ENCODE measurements at places on chromosomes 2 and 18. TPM values are rescaled to one million over a fixed set of nuclear protein-coding genes. Genes with fewer than 3 reads are reported as not detected.

ASPRV1 gene
- 1.8 TPM for total RNA-seq

MAP4K4 gene
- total RNA-seq, result 18.7 TPM

CFAP65 gene
- not detected for total RNA-seq

COL6A3 gene
- 46.3 TPM for total RNA-seq

MLPH gene
- total RNA-seq, result 0.44 TPM

CCDC68 gene
- total RNA-seq, result 3.7 TPM

MC5R gene
- not detected for total RNA-seq

FOXI3 gene
- total RNA-seq, result not detected

CHRND gene
- not detected for total RNA-seq

DNA sequence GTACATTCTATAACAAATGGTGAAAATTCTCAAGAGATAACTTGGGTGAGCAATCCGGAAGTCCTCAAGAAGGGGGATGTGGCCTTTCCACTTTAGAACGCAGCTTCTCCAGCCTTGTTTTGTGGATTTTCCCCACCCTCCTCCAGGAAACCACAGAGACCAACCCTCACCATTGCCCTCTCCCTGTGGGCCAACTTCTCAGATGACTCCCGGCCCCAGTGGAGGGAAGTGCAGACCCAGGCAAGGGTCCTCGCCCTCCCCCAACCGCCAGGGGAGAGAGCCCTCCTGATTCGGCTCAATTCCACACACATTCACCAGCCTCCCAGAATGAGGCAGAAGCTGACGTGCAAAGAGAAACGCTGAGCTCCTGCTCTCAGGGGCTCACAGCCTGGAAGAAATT is 277.2 kb downstream of the EIPR1 start:
- H3K27ac ChIP-seq, result no peak overlapping the region
- no peak overlapping the region for H3K4me3 ChIP-seq
- H3K27me3 ChIP-seq, result no peaks in the 10 kb centered on the region
- no peaks in the 10 kb centered on the region for H3K4me1 ChIP-seq

- no peaks in the 10 kb centered on the region for H3K36me3 ChIP-seq
- peak overlapping the region; percentile 10 for H3K27ac ChIP-seq
- H3K4me3 ChIP-seq, result no peak overlapping the region
Measured at GRCh38 chr2:196233805-196234475, 62.6 kb upstream of the STK17B start.

DNA sequence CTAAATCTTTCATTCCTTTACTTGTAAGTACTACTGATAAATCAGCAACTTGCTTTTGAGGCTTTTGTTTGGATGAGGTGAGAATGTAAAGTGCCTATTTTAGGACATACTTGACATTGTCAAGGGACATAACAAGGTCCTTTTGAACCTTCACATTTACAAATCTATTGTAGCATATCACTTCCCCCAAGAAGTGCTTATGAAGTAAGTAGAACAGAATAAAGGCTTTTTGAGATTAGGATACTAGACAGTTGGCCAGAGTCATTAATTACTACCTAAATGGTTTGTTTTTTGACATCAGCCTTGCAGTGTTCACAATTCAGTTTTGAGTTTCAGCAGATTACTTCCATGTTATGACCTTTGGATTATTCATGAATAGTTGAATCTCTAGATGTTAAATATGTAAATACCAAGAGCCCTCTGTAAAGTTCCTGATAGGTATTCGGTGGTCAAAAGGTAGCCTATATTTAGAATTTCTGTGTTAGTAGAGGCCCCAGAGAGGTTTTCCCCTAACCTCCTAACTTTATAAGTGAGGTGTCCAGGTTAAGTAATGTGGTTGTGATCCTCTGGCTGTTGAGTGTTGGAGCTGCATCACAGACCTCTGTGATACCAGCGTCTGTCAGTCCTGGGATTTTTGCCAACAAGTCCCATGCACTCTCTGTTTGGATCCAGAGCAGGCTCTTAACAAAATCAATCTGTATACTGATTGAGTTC is 67.2 kb downstream of the LCLAT1 start:
- no peak overlapping the region for H3K27ac ChIP-seq
- no peak overlapping the region for H3K4me3 ChIP-seq
- no peaks in the 10 kb centered on the region for H3K36me3 ChIP-seq
- DNase-seq, result peak; percentile 60

DNA sequence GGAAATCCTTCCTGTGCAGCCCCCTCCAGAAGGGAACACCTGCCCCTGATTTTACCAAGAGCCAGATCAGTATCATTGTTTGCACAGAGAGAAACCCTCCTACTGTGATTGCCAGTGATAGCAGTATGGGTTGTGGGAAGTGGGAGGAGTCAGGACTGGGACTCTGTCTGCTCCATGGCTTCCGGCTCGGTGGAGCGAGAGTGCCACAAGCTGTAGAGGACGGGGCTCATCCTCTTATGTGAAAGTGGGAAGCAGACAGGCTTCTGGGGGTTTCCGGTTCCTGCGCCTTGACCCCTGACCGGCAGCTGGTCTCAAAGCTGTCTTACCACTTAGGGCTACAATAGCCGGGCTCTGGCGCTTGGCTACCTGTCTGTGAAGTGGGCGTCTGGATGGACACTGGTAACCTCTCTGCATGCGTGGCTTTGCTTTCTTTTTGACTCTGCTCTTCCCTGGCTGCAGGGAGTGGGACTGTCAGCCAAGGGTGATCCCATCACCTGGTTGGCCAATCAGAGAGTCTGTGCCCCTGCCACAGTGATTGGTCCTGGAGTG is 79.7 kb downstream of the BCL2L11 start:
- no peaks in the 10 kb centered on the region for H3K36me3 ChIP-seq
- no peaks in the 10 kb centered on the region for H3K4me1 ChIP-seq
- no peak for DNase-seq

GRCh38 chr2:178819992-178820391 is 12.8 kb upstream of the TTN start:
- H3K4me1 ChIP-seq, result no peaks in the 10 kb centered on the region
- H3K4me3 ChIP-seq, result no peak overlapping the region
- no peaks in the 10 kb centered on the region for H3K27me3 ChIP-seq
- DNase-seq, result no peak
- no peak overlapping the region for H3K27ac ChIP-seq

DNA sequence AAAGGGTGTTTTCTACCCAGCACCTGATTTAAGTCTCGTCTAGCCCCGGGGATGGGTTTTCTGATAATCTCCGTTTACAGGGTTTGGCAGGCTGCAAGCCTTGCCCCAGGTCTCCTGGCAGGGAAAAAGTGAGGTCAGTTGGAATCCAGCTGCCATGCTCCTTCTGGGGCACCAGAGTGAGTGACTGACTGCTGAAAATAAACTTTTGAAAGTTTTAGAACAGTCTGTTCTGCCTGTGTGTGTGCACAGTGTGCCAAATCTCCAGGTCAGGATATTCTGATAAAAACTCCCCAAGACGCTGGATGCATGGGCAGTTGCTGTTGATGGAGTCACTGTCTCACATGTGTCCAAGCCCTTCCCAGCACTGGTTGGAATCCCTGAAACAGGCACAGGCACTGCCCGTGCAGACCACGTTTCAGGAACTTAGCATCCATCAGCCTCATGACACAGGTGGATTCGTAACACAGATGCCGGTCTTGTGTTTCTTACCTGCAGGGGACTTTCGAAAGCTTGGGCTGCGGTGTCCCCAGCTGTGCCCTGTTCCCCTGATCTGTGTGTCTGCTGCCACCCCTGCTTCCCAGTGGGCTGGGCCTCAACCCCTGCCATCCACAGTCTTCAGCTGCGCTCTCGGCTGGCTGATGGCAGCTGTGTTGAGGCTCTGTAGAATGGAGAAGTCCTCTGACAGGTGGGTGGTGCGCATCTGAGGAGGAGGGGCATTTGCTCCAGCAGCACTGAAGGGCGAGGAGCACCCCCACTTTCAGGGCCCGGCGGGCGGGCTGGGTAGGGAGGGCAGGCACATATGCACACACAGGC is 65.0 kb downstream of the SH3RF3 start:
- H3K27ac ChIP-seq, result no peak overlapping the region
- no peaks in the 10 kb centered on the region for H3K27me3 ChIP-seq
- peaks cover 35% of the 10 kb centered on the region for H3K4me1 ChIP-seq
- no peaks in the 10 kb centered on the region for H3K36me3 ChIP-seq
- no peak for DNase-seq

DNA sequence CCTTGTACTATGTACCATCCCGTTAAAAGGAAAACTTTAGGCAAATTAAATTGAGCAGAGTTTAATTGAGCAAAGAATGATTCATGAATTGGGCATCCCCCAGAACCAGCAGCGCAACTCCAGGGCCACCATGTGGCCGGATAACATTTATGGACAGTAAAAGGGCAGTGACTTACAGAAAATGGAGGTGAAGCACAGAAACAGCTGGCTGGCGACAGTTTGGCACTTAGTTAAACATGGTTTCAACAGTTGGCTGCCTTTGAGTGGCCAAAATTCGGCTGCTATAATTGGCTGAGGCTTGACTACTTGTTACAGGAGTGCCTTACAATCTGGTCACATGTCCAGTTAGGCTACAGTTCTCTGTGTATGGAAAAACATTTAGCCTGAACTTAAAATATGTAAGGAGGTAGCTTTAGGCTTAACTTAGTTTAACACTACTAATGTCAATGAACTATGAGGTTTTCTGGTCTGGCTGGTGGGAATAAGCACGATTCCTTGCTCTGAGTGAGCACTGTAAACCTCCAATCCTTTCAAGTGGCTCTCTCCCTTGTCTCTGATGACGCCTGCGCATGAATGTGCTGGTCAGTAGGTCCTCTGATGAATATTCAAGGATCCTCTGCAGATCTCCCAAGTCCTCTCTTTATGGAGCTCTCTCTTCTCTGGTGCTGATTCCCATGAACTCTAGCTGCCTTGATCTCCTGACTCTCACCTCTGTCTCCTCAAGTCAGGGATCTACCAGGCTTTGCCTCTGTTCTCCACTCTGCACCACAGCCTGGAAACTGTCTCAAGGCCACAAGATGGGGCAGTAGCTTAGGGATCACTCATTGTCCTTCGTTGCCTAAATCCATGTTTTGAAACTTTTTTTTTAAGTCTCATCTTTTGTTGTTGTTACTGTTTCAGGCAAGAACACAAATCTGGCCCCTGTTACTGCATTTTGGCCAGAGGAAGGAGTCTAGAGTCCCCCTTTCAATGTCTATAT is 24.4 kb upstream of the RAB31 start:
- no peak overlapping the region for H3K27ac ChIP-seq
- H3K4me1 ChIP-seq, result no peaks in the 10 kb centered on the region
- H3K27me3 ChIP-seq, result no peaks in the 10 kb centered on the region
- no peak overlapping the region for H3K4me3 ChIP-seq
- H3K36me3 ChIP-seq, result no peaks in the 10 kb centered on the region

GRCh38 chr2:1730015-1730927 is 14.0 kb downstream of the PXDN start:
- no peak overlapping the region for H3K4me3 ChIP-seq
- H3K27me3 ChIP-seq, result no peaks in the 10 kb centered on the region
- H3K4me1 ChIP-seq, result no peaks in the 10 kb centered on the region
- DNase-seq, result peak; percentile 19
- no peaks in the 10 kb centered on the region for H3K36me3 ChIP-seq

- H3K36me3 ChIP-seq, result no peaks in the 10 kb centered on the region
- H3K27me3 ChIP-seq, result no peaks in the 10 kb centered on the region
- H3K4me3 ChIP-seq, result no peak overlapping the region
- DNase-seq, result no peak
- H3K4me1 ChIP-seq, result no peaks in the 10 kb centered on the region
Measured at GRCh38 chr18:49111191-49111988, 160.6 kb upstream of the SMAD7 start.

DNA sequence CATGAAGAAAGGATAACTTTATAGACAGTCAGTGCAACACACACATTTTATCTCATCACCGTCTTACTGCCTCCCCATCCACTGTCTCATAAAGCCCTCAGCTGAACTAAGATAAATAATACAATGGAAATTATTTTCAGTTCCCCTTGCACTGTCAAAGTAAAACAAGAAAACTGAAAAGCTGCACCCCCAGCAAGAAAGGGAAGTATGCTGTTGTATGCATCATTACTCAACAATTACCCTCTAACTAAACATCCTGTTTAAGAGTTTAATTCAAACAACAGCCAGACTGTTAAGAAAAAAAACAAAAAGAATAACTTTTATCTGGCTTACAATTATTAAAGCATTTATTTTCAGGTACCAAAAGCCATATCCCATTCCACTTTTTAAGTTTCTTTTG is 25.0 kb downstream of the MPPE1 start:
- H3K4me3 ChIP-seq, result no peak overlapping the region
- peaks cover 35% of the 10 kb centered on the region for H3K36me3 ChIP-seq
- DNase-seq, result no peak
- no peak overlapping the region for H3K27ac ChIP-seq

DNA sequence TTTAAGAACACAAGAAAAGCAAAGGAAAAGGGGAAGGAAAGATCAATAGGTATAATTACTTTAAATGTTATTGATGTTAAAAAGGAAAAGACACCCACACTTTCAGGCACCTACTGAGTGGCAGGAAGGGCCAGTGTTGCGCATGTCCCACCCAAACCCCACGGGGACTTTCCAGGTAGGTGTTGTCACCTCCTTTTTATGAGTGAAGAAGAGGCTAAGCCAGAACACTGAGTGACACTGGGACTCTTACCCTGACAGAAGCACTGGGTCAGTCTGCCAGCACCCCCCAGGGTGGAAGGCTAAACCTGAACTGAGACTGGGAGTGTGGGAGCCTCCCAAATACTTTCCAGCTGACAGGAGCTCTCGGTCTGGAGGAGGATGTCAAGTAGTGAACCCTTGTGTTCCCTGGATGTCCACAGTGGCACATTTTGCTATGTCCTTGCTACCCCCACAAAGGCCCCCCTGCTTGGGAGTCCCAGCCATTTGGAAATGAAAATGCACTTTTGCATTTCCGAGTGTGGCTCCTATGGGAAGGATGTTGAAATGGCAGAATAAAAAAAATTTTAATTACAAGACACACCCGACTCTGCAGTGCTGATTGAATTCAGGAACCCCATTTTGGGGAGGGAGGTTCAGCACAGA is 90.9 kb upstream of the SMAD2 start:
- no peaks in the 10 kb centered on the region for H3K36me3 ChIP-seq
- no peak overlapping the region for H3K27ac ChIP-seq
- H3K4me3 ChIP-seq, result no peak overlapping the region
